ENCODE measurements at places on chromosomes 5 and 9. TPM values are rescaled to one million over a fixed set of nuclear protein-coding genes. Genes with fewer than 3 reads are reported as not detected.

DNA sequence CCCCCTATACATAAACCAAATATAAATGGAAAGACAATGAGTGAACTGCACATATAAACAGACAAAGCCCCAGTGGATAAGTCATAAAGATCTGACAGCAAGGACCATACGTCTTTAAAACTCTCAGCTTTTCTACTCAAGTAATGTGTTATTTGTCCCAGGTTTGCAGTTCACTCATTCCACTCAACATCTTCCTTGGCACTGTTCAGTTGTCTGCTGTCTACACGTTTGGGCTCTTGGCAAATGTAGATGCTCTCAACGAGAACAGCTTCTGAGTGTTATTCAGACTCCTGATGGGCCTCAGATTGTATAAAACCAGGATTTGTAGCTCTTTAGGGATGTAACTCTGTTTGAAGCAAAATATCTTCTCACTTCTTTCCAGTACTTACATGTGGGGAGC lies 198.2 kb upstream of the SEMA6A start:
- H3K27me3 ChIP-seq: no peaks in the 10 kb centered on the region
- DNase-seq: no peak
- H3K4me3 ChIP-seq: no peak overlapping the region
- no peaks in the 10 kb centered on the region for H3K36me3 ChIP-seq

GRCh38 chr5:171441246-171441791 lies 21.9 kb downstream of the FGF18 start:
- H3K36me3 ChIP-seq: no peaks in the 10 kb centered on the region
- H3K27ac ChIP-seq: no peak overlapping the region
- no peak for DNase-seq
- no peaks in the 10 kb centered on the region for H3K4me1 ChIP-seq

DNA sequence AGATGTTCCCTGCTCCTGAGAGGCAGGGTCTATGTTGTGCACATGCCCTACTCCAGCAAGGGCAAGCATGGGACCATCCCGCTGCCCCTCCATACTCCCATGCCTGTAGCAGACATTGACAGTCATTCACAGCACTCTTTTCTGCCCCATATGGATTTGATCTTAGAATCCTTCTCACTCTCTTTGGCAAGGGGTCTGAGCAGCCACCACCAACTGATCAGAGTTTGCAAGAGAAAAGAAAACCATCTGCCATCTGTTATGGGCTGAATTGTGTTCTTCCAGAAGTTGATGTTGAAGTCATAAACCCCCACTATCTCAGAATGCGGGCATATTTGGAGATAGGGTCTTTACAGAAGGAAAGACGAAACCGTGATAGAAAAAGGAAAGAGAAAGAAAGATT lies 315.1 kb upstream of the CLINT1 start:
- H3K27ac ChIP-seq: no peak overlapping the region
- no peaks in the 10 kb centered on the region for H3K27me3 ChIP-seq
- H3K4me3 ChIP-seq: no peak overlapping the region
- peaks cover 11% of the 10 kb centered on the region for H3K4me1 ChIP-seq

DNA sequence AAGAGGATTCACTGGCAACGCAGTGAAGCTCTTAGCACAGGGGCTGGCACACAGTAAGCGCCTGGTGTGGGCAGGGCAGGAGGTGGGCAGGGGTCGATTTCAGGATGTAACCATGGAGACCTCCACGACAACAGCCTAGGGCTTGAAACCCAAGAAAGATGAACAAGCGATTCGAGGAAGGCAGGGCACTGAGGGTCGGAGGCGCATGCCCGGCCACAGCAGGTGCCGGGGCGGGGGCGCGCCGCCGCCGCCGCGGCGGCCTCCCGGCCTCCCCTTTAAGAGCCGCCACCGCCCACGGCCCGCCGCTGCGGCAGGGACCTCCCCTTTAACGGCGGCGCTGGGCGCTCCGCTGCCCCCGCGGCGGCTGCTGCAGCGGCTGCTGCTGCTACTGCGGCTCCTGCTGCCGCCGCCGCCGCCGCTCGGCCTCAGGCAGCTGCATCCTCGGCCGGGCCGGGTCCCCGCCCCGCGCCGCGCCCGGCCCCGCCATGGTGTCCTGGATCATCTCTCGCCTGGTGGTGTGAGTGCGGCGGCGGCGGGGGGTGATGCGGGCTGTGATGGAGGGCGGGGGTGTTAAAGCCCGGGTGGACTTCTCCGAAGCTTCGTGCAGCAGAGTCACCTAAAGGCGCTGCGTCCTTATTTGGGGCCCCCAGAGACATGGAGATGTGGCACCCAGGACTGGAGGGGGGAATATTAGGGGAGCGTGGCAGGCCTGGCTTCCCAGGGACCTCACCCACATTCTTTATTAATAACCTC lies at the start of gene REEP2:
Gene REEP2, plus strand, starts transcription at position 334 of the 753 bp plus-strand sequence. Its CDS starts 152 bp downstream, at position 486.
- peak; percentile 73 for DNase-seq
- no peaks in the 10 kb centered on the region for H3K36me3 ChIP-seq
- H3K4me1 ChIP-seq: peaks cover 4% of the 10 kb centered on the region
- H3K27me3 ChIP-seq: no peaks in the 10 kb centered on the region
- peak within 1 kb of the TSS; percentile 56 for H3K4me3 ChIP-seq
- H3K27ac ChIP-seq: peak within 1 kb of the TSS; percentile 51

GRCh38 chr9:105021917-105022316 lies 94.0 kb upstream of the ABCA1 start:
- no peaks in the 10 kb centered on the region for H3K36me3 ChIP-seq
- H3K27me3 ChIP-seq: no peaks in the 10 kb centered on the region
- no peaks in the 10 kb centered on the region for H3K4me1 ChIP-seq
- no peak overlapping the region for H3K4me3 ChIP-seq
- DNase-seq: no peak

- H3K27me3 ChIP-seq: no peaks in the 10 kb centered on the region
- H3K4me1 ChIP-seq: 0 out of 2 replicates have a peak, but pooled peaks cover 2% of the 10 kb centered on the region
- H3K36me3 ChIP-seq: no peaks in the 10 kb centered on the region
- DNase-seq: no peak
Measured at GRCh38 chr5:38562444-38563210, 6.2 kb upstream of the LIFR start.

DNA sequence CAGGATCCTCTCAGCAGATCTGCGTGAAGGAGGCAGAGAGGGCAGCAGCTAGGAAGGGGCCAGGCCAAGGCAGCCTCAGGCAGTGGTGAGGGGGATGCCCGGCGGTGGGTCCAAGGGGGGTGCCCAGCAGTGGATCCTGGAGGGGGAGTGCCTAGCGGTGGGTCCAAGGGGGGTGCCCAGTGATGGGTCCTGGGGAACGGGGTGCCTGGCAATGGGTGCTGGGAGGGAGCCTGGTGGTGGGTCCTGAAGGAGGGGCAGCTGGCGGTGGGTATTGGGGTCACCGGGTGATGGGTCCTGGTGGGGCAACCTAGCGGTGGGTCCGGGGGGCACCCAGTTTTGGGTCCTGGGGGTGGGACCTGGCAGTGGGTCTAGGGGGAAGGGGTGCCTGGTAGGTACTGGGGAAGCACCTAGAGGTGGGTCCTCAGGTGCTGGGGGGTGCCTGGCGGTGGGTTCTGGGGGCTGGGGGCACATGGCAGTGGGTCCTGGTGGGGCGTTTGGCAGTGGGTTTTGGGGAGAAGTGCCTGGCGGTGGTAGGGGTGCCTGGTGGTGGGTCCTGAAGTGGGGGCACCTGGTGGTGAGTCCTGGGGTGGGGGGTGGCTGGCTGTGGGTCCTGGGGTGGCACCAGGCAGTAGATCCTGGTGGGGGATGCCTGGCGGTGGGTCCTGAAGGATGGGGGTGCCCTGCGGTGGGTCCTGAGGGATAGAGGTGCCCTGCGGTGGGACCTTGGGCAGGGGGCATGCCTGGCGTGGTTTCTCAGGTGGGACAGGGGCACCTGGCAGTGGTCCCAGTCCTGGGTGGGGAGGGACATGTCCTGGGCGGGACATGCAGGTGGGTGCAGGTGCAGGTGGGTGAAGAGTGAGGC lies 1.9 kb downstream of the LRRC14B start:
- no peaks in the 10 kb centered on the region for H3K4me1 ChIP-seq
- no peak overlapping the region for H3K27ac ChIP-seq
- no peak overlapping the region for H3K4me3 ChIP-seq
- DNase-seq: no peak

DNA sequence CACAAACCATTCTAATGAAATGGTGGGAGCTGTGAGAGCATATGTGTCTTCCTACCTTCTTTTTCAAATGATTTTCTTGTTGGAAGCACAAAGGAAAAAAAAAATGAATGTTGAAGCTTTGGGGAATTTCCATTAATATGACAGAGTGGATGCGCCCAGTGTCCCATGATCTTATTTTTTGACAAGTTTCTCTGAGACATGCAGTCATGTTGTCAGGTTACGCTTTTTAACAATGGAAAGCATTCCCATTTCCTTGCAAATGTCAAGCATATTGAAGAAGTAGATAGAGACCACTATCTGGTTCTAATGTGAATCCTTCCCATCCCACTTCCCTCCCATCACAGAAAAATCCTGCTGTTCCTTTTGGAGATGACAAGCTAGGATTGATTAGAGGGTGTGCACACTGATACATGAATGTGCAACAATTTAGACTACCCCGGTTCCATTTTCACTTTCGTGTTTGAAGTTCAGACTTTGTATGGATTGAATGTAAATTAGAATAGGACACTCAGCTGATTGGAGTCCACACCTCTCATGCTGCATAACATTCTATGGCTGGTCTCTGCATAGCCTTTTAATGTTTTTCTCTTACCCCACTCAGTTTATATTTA lies 919.4 kb downstream of the TLE4 start:
- H3K27ac ChIP-seq: no peak overlapping the region
- no peaks in the 10 kb centered on the region for H3K27me3 ChIP-seq
- H3K36me3 ChIP-seq: no peaks in the 10 kb centered on the region
- no peak for DNase-seq

DNA sequence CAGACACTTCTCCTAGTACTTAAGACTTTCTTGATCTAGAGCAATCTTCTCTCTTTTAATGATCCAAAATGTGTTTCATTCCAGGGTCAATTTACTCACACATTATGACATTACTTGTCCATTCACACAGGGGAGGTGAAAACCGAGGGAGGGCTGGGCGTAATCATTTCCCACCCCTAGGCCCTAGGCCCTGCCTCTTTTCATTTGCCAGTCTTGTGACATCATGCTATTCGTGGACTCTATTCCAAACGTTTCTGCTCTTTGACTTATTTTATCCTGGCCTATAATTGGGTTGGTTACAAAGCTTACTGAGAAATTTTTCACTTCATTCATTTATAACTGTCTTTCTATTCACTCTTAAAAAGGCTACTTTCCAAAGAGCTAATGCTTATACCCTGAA lies 2.4 kb downstream of the DCAF12 start:
- no peaks in the 10 kb centered on the region for H3K27me3 ChIP-seq
- H3K4me3 ChIP-seq: no peak overlapping the region
- no peak overlapping the region for H3K27ac ChIP-seq
- H3K4me1 ChIP-seq: peaks cover 28% of the 10 kb centered on the region

DNA sequence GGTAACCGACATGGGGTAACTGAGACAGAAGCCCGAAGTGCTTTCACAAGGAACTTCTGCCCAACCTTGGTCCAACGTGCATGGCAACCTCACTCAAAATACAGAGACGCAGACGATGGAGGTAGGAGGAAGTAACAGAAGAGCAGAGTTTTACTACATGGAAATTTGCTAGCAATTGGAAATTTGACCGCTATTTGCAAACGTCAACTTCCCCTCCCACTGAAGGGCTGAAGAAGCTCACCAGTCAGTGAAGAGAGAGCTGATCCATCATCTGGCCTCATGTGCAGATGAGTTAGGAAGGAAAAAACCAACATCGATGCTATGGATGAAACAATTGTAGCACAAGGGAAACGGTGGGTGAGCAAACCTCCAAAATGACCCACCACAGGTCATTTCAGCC lies 196.7 kb downstream of the RGS3 start:
- no peaks in the 10 kb centered on the region for H3K4me1 ChIP-seq
- H3K4me3 ChIP-seq: no peak overlapping the region
- H3K27ac ChIP-seq: no peak overlapping the region
- no peaks in the 10 kb centered on the region for H3K36me3 ChIP-seq
- DNase-seq: no peak
- no peaks in the 10 kb centered on the region for H3K27me3 ChIP-seq

GRCh38 chr9:99197124-99197630 lies 24.6 kb downstream of the ALG2 start:
- no peak for DNase-seq
- H3K27ac ChIP-seq: no peak overlapping the region
- no peaks in the 10 kb centered on the region for H3K4me1 ChIP-seq
- no peaks in the 10 kb centered on the region for H3K27me3 ChIP-seq
- H3K36me3 ChIP-seq: no peaks in the 10 kb centered on the region

DNA sequence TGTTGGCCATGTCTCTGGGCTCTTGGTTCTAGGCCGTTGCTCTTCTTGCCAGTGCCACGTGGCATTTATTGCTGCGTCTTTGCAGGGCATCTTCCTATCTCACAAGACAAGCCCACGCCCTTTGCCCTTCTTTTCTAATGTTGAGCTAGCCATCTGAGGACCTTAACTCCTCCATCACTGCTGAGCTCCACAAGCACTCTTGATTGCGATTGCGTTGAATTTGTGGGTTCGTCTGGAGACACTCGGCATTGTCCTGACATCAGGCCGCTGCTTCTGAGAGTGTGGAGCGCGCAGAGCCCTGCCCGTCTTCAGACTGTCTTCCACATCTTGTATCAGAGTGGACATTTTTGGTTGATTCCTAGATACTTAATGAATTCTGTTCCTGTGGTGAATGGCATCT lies 14.5 kb upstream of the FCN1 start:
- H3K4me1 ChIP-seq: no peaks in the 10 kb centered on the region
- no peak for DNase-seq
- no peaks in the 10 kb centered on the region for H3K36me3 ChIP-seq

DNA sequence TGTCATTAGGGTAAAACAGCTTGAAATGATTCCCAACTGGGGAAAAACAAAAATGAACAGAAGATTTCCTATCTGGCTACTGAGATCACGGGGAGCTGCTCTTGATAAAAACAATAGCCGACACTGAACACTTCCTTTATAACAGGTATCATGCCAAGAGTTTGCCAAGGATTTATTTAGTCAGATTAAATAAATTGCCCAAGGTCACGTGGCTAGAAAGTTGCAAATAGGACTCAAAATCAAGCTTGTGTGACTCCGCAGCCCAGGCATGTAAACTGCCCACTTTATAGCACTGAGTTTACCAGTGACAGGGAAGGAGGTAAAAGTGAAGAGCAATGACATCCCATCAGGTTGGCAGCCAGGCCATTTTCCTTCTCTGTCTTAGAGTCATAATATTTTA lies 120.7 kb upstream of the ZNF618 start:
- no peak for DNase-seq
- H3K4me3 ChIP-seq: no peak overlapping the region
- H3K36me3 ChIP-seq: no peaks in the 10 kb centered on the region

GRCh38 chr9:95206143-95206542 lies 111.4 kb downstream of the FANCC start:
- H3K36me3 ChIP-seq: no peaks in the 10 kb centered on the region
- no peaks in the 10 kb centered on the region for H3K27me3 ChIP-seq
- H3K27ac ChIP-seq: peak overlapping the region; percentile 53
- no peak for DNase-seq

GRCh38 chr5:65971643-65972042 lies 45.3 kb downstream of the ERBIN start:
- H3K36me3 ChIP-seq: no peaks in the 10 kb centered on the region
- no peak overlapping the region for H3K4me3 ChIP-seq
- H3K27me3 ChIP-seq: no peaks in the 10 kb centered on the region
- no peaks in the 10 kb centered on the region for H3K4me1 ChIP-seq
- H3K27ac ChIP-seq: no peak overlapping the region

The COMMD10 gene
- 26.4 TPM for total RNA-seq

The MARCOL gene
- total RNA-seq: not detected

The ITK gene
- not detected for total RNA-seq

The LRRC70 gene
- total RNA-seq: 0.56 TPM

The NR6A1 gene
- total RNA-seq: 33.6 TPM

The PMPCA gene
- 91.5 TPM for total RNA-seq

The HTR1A gene
- not detected for total RNA-seq

The SPINK7 gene
- total RNA-seq: not detected

The ANKS6 gene
- 21.1 TPM for total RNA-seq

The IRX4 gene
- total RNA-seq: not detected

The PLEKHG4B gene
- 15.0 TPM for total RNA-seq

All from Caco-2 (cell line).